Activated naive CD4-positive, alpha-beta T cell treated with anti-CD3 and anti-CD28 coated beads, Interleukin-2, amount 50 U/mL, for 72 hours (primary cell): ENCODE measurements at places on chromosomes 3 and 15. TPM values are rescaled to one million over a fixed set of nuclear protein-coding genes. Genes with fewer than 3 reads are reported as not detected.

GRCh38 chr3:127655641-127656040 lies 17.1 kb upstream of the ABTB1 start:
- no peak for DNase-seq

- no peak for DNase-seq
Observed at GRCh38 chr3:71536376-71536965, 47.1 kb downstream of the FOXP1 start.

- DNase-seq, result no peak
Observed at GRCh38 chr3:153163756-153164550, 1.9 kb downstream of the RAP2B start.

TWF2 gene
- total RNA-seq, result 139 TPM

DNA sequence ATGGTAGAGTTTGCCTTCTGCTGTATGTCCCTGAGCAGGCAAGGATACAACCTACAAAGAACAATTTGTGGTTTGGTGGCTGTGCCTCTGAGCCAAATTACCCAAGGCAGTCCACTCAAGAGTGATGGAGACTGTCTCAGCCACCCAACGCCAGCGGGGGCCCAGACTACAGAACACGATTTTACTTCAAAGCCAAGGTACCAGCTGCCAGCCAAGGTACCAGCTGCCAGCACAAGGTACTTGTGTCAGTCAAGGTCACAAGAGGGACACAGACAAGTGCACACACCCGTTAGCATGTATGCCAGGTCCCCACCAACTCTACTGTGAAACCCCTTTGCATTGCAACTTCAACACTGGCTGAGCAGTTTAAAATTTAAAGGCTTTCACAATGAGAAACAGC lies 23.5 kb downstream of the COLQ start:
- DNase-seq, result no peak

GPR176 gene
- total RNA-seq, result 0.47 TPM

CATSPER2 gene
- total RNA-seq, result 8.1 TPM

GRCh38 chr3:57109437-57110199 lies 49.2 kb downstream of the SPATA12 start:
- DNase-seq, result no peak
